ENCODE measurements at places on chromosomes 6 and 20.

GRCh38 chr6:19472153-19472552, 365.0 kb upstream of the ID4 start:
- DNase-seq: no peak

- DNase-seq: no peak
Measured at GRCh38 chr6:75217193-75217592, 11.3 kb upstream of the COL12A1 start.

- no peak for DNase-seq
Measured at GRCh38 chr6:169083508-169083874, 170.2 kb downstream of the THBS2 start.

- no peak for DNase-seq
Measured at GRCh38 chr6:30037182-30037788, 23.8 kb upstream of the POLR1H start.
